ENCODE measurements at places on chromosomes 2 and 18.

- DNase-seq: no peak
Measured at GRCh38 chr2:20452551-20452950, 5.7 kb downstream of the RHOB start.

GRCh38 chr2:86352137-86352726 lies 14.8 kb upstream of the REEP1 start:
- no peak for DNase-seq

- DNase-seq: no peak
Measured at GRCh38 chr2:238814815-238815214, 33.1 kb upstream of the TWIST2 start.

DNA sequence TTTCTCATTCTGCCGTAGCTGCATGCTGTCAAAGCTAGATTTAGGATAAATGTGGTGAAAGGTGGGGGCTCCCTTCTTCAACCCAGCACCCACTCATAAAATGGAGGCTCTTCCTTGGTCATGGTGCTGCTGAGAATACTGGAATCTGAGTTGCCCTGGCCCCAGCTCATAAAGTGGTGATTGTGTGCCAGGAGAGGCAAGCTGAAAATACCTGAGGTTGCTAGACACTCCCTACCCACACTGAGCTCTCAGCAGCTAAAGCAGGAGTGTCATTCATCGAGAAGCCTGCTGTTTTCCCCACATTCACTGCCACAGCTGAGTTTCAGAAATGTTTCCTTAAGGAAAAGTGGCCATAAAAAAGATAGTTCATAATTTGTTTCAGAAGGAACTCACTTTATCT lies 297.1 kb upstream of the RBMS1 start:
- DNase-seq: no peak

- no peak for DNase-seq
Measured at GRCh38 chr2:46180189-46180588, 117.0 kb upstream of the EPAS1 start.

DNA sequence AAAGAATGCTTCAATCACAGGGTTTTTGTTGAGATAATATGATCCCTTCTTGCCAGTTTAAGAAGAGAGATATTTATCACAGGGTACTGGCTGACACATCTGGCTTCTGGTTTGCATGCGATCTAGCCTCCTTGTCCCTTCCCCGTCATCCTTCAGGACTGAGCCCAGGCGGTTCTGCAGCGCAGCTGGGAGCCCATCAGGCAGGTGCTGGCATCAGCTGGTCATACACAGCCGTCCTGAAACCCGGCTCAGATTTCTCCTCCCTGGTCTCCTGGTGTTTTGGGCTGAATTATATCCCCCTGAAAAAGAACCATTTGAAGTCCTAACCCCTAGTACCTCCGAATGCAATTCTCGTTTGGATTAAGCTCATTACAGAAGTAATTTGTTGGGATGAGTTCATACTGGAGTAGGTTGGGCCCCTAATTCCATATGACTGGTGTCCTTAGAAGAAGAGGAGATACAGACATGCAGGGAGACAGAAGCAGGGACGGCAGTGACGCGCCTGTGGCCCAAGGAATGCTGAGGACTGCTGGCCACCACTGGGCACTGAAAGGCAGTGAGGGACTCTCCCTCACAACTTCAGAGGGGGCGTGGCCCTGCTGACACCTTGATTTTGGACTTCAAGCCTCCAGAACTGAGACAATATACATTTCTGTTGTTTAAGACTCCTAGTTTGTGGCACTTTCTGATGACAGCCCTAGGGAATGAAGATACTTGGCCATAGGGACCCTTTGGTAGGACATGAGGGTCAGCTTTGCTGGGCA lies 83.9 kb upstream of the ODC1 start:
- DNase-seq: peak; percentile 72

GRCh38 chr2:160269803-160270570 lies 69.9 kb upstream of the ITGB6 start:
- no peak for DNase-seq

DNA sequence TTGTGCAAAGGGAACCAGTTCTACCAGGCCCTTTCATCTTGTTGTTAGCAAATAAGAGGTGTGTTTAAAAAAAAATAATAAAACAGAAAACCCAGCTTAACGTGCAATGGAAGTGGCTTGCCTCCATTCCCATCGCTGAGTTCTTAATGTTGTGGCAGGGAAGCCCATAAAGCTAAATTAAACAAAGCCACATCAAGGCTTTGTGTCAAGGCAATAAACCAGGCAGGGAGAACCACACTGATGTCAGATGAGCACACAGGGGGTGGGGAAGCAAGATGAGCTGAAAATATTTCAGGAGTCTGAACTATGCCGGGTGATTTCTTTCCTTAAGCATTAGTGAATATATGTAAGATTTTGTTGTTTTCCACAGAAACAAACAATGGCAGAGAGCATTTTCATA lies 73.5 kb downstream of the PHLPP1 start:
- peak; percentile 34 for DNase-seq

GRCh38 chr2:5145053-5145452 lies 547.1 kb upstream of the SOX11 start:
- DNase-seq: no peak

- no peak for DNase-seq
Measured at GRCh38 chr2:65846989-65847678, 414.7 kb upstream of the SPRED2 start.

DNA sequence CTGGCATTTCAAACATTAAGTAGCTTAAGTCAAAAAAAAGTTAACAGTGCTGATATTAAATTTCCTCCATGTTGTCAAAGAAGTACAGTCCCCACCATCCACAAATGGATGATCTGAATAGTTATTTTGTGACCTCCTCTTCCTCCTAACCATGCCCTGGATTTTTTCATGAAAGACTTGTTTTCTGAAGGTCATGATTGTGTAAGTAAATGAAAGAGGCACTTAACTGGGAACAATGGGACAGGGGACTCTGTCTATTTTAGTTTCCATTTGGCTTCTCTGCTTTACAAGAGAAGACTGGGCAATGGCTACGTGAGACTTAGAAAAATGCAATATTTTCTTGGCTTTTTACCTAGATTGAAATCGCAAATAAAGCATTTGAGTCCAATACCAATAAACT lies 32.2 kb downstream of the PECR start:
- DNase-seq: no peak

DNA sequence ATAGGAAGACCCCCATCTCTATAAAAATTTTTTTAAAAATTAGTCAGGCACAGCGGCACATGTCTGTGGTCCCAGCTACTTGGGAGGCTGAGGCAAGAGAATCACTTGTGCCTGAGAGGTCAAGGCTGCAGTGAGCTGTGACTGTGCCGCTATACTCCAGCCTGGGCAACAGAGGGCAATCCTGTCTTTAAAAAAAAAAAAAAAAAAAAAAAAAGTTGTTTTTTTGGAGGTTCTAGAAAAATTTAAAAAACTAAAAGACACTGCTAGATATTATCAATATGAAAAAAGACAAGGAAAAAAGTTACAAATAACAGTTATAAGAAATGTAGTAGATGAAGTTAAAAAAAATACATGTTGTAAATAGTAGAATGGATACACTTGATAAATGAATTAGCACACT lies 56.1 kb upstream of the C2orf15 start:
- no peak for DNase-seq

DNA sequence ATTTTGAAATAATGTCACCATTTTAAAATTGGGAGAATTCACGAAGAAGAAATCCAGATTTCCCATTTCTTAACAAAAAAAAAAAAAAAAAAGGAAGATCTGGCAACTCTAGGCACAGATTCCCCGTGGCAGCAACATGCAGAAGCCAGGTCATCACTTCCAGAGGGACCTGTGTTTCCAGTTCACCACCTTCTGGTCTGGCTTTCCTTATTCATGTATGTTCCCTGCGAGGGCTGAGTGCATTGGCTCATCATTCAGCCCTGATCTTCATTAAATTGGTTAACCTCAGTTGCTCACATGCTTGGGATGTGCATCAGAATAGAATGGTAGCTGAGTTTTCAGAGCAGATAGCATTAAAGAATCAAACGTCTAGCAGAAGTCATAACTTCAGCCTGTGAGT lies 25.0 kb upstream of the MAP3K20 start:
- no peak for DNase-seq

- DNase-seq: no peak
Measured at GRCh38 chr18:54117853-54118773, 106.4 kb downstream of the MBD2 start.

GRCh38 chr2:74000666-74001065 lies 16.0 kb downstream of the TET3 start:
- DNase-seq: no peak

- no peak for DNase-seq
Measured at GRCh38 chr2:173157676-173158293, 82.1 kb downstream of the MAP3K20 start.

DNA sequence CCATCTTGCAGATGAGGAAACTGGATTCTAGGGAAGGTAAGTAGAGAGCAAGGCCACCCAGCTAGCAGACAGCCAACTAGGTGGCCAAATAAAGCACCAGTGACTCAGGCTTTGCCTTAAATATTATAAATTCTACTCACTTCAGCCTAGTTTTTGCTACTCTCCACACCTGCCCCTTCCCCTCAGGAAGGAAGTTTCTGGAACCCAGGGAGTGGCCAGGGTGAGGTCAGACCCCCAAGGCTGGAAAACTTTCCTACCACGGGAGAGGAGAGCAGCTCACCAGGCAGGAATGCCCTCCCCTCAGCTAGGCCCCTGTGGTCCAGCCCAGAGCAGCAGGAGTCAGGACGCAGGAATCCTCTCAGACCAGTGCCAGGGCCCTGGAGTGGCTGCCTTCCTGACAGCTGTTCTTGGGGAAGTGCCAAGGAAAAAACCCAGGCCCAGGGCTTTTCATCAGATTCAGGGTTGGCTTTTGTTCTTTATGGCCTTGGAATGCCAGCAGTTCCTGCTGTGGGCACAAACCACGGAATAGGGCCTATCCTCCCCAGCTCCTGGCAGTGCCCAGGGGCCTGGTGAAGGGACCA lies 5.1 kb upstream of the PAX8 start:
- DNase-seq: no peak

- no peak for DNase-seq
Measured at GRCh38 chr18:65091744-65092329, 659.0 kb upstream of the CDH7 start.

DNA sequence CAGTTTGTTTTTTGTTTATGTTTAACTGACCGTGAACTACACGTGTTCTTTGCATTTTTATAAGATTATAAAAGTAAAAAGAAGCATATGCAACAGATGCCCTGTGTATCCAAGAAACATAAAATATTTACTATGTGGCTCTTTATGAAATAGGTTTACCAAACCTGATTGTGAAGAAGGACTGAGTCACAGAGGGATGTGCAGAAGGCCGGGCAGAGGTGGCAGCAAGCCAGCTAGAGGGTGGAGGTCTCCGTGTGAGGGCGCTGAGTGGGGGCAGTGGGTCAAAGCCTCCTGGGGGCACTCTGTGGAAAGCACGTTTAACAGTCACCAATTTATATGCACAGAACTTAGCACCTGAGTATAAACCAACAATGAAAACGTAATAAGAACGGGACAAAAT lies 97.2 kb downstream of the TMEM18 start:
- DNase-seq: no peak

- DNase-seq: no peak
Measured at GRCh38 chr18:36680042-36680441, 148.8 kb downstream of the TPGS2 start.

DNA sequence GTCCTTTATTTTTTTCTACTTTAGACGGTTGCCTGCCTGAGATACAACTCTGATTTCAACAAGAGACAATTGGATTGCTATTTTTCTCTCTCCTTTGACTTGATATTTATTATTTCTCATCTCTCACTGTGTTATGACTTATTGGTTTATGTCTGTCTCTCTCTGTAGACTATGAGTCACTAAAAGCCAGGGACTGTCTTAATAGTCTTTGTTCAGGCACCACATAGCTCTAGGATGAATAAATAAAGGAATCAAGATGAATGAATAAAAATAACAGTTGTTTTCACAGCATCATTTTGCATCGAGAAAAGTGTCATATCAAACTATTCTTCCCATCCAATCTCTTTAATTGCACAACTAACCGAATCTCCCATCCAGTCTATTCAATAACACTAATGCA lies 31.4 kb upstream of the CD28 start:
- DNase-seq: no peak

DNA sequence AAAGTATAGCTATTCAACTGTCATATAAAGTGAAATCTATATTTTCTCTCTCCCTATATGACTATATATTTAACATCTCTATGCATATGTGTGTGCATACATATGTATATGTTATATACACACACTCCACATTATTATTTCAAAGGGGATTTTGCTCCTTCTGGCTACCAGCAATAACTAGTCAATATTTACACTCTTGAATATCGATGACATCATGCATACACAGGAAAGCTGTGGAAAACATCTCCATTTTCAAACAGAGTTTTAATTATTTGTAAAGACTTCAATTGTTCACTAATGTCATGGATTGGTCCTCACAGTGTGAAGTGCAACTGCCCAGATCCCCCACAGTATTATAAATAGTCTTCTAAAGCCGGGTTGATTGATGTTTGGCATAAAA lies 195.9 kb upstream of the TCF4 start:
- peak; percentile 51 for DNase-seq

DNA sequence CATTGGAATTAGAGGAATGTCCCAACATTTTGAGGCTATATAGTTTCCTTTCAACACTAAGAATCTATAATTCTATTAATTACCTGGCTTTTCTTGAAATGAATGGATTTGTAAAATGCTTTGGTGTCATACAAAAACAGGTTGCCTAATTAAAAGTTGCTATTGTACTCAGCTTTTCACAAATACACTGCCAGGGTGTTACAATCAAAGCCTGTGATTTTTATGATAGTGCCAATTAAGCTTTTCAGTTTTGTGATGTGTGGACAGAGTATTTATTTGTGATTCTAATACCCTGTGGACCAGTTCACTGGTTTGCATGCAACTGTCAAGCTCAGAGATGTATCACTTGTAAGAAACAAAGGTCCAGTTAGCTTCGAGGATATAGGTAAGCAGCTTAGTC lies 71.8 kb downstream of the NAB1 start:
- no peak for DNase-seq

DNA sequence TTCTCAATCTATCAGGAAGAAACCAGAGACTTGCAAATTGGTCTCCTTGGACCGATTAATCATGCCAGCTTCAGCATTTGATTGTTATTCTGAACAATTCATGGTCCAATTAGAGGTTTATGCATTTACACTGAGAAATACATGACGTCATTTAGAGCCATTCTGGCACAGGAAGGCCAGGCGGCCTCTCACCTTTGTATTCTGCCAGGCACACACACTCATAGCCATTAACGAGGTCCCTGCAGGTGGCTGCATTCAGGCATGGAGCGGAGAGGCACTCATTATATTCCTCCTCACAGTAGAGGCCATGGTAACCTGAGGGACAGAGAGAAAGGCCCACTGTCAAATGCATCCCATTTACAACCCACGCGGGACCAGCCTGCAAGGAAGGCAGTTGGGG lies 146.8 kb upstream of the PID1 start:
- peak; percentile 88 for DNase-seq

DNA sequence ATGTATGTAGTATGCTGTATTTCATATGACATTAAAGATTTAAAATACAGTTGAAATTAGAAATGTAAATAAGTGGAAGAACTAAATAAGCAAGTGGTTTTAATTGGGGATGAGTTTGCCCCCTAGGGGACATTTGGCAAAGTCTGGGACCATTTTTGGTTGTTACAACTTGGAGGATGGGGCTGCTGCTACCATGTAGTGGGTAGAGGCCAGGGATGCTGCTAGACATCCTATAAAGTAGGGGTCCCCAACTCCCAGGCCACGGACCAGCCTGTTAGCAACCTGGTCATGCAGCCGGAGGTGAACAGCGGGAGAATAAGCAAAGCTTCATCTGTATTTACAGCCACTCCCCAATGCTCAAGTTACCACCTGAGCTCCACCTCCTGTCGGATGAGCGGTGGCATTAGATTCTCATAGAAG lies 27.9 kb upstream of the ASNSD1 start:
- no peak for DNase-seq

- no peak for DNase-seq
Measured at GRCh38 chr2:145185696-145186095, 665.8 kb upstream of the ZEB2 start.
